A549 treated with GW870086 at 1 μM for 4 hours (cell line): ENCODE measurements at places on chromosomes 6 and 20. TPM values are rescaled to one million over a fixed set of nuclear protein-coding genes. Genes with fewer than 3 reads are reported as not detected.

Gene LY6G5C
- total RNA-seq = 1.3 to 2.5 TPM (median 1.7 TPM) in 5 replicates

Gene PI3
- total RNA-seq = 2.1 to 4.7 TPM (median 2.7 TPM) in 5 replicates

Gene SMLR1
- total RNA-seq = not detected in 5 replicates

Gene MAP7
- 19.8 to 22.5 TPM (median 21.8 TPM) in 5 replicates for total RNA-seq

Gene MYLK2
- 0.48 to 0.86 TPM (median 0.66 TPM) in 5 replicates for total RNA-seq

Gene SLC22A7
- not detected in 5 replicates for total RNA-seq
